GM04504 (cell line): ENCODE measurements at places on chromosomes 1 and 21.
A peak's percentile ranks its signal among the peaks of the same experiment; 100 is the strongest.

- no peak for DNase-seq
Observed at GRCh38 chr1:71054281-71054731, 6.7 kb upstream of the PTGER3 start.

- DNase-seq = no peak
Observed at GRCh38 chr1:112453876-112454275, 54.9 kb upstream of the WNT2B start.

DNA sequence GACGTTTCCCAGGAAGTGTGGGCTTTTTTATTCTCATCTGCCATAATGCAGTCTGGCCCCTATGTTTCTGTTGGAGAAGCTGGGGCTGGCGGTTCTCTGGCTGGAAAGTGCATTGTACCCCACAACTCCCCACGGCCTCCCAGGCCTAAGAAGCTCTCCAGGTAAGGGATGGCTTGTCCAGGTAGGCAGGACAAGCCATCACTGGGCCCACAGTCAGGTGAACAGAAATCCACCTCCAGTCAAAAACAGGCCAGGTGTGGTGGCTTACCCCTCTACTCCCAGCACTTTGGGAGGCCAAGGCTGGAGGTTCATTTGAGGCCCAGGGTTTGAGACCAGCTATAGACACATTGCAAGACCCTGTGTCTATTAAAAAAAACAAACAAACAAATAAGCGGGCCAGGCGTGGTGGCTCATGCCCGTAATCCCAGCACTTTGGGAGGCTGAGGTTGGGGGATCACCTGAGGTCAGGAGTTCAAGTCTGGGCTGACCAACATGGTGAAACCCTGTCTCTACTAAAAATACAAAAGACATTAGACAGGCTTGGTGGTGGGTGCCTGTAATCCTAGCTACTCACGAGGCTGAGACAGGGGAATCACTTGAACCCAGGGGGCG is 3.1 kb upstream of the WNT9A start:
- no peak for DNase-seq

- DNase-seq = no peak
Observed at GRCh38 chr1:25735956-25736529, 64.0 kb upstream of the SELENON start.

DNA sequence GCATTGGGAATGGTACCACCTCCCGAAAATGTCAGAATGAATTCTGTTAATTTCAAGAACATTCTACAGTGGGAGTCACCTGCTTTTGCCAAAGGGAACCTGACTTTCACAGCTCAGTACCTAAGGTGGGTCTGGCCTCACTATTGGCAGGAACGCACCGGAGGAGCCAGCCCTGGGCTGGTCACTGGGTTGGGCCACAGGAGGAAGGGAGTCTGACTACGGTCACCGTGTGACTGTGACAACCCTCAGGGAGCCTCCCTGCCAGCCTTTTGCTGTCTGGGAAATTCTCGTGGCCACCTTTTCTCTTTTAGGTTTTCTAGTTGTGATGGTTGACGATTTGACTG is 2.2 kb downstream of the IL10RB start:
- DNase-seq = no peak

DNA sequence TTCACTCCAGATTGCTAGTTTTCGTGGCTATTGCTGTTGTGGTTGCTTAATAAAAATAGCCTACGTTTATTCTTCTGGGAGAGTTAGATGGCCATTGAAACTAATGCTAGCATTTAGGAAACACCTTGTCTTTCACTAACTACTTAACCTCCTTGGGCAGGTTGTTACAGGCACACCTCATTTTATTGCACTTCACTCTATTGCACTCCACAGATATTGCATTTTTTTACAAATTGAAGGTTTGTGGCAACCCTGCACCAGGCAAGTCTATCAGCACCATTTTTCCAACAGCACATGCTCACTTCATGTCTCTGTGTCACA is 11.3 kb upstream of the MARK1 start:
- no peak for DNase-seq

- no peak for DNase-seq
Observed at GRCh38 chr1:245195398-245195797, 40.6 kb downstream of the KIF26B start.

DNA sequence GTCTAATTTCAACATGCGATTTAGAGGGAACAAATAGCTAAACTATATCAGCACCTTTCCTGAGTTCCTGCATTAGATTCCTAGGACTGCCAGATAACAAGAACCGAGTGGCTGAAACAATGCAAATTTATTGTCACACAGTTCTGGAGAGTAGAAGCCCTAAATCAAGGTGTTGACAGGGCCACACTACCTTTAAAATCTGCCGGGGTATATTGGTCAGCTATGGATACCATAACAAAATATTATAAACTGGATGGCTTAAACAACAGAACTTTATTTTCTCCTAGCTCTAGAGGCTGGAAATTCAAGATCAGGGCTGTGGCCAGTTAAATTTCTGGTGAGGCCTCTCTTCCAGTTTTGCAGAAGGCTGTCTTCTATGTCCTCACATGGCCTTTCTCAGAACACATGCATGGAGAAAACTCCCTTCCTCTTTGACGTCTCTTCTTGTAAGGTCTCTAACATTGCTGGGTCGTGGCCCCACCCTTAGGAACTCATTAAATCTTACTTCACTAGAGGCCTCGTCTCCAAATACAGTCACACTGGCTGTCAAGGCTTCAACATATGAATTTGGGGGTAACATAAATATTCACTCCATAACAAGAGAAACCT is 144.3 kb downstream of the FCRL5 start:
- DNase-seq = no peak

GRCh38 chr1:198096390-198096789 is 60.4 kb upstream of the NEK7 start:
- DNase-seq = no peak

GRCh38 chr1:54359393-54360162 is 46.6 kb downstream of the SSBP3 start:
- DNase-seq = no peak

- DNase-seq = no peak
Observed at GRCh38 chr1:10189659-10190058, 20.7 kb upstream of the KIF1B start.

DNA sequence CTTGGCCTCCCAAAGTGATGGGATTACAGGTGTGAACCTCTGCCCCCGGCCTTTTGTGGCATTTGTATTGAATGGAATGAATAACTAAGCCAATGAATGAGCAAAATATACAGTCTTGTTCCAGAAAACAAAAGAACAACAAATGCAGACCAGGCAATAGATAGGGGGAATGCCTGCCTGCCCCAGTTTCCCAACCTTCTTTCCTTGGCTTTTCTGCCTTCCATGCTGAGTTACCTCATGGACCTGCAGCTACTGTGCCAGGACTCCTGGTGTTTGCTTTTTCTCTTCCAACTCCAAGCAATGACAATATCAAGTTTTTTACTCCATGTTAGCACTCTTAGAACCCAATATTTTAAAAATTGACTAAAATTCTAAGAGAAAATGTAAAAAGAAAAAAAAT is 58.6 kb upstream of the BACH1 start:
- no peak for DNase-seq

- DNase-seq = peak; percentile 60
Observed at GRCh38 chr21:45376459-45377324, 28.3 kb upstream of the COL18A1 start.

- DNase-seq = no peak
Observed at GRCh38 chr1:22846458-22846857, 126.2 kb downstream of the LACTBL1 start.

GRCh38 chr1:9793291-9793690 is 30.5 kb downstream of the CLSTN1 start:
- DNase-seq = no peak

- DNase-seq = no peak
Observed at GRCh38 chr1:221336126-221336525, 405.8 kb downstream of the DUSP10 start.

DNA sequence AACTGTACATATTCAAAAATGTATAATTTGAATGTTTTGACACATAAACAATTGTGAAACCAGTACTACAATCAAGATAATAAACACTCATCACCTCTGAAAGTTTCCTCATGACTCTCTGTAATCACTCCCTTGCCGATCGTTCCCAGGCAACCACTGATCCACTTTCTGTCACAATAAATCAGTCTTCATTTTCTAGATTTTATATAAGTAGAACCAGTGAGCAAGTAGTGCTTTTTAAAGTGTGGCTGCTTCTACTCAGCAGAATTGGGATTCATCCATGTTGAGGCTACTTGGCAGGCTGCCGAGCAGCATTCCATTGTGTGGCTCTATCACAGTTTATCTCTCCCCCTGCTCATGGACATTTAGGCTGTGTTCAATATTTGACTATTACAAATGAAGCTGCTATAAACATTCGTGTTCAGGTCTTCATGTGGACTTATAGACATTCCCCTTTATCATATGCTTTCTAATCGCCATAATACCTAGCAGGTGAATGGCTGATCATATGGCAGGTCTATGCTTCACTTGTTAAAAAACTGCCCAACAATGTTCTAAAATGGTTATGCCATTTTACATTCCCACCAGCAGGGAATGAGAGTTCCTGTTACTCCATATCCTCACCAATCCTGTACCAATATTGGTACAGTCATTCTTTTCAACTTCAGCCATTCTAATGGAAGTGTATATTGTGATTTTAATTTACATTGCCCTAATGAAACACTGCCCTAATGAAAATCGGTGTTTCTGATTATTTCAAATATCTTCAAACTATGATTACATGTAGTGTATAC is 20.5 kb downstream of the TEX38 start:
- no peak for DNase-seq

GRCh38 chr1:176701151-176701866 is 238.3 kb downstream of the PAPPA2 start:
- no peak for DNase-seq

DNA sequence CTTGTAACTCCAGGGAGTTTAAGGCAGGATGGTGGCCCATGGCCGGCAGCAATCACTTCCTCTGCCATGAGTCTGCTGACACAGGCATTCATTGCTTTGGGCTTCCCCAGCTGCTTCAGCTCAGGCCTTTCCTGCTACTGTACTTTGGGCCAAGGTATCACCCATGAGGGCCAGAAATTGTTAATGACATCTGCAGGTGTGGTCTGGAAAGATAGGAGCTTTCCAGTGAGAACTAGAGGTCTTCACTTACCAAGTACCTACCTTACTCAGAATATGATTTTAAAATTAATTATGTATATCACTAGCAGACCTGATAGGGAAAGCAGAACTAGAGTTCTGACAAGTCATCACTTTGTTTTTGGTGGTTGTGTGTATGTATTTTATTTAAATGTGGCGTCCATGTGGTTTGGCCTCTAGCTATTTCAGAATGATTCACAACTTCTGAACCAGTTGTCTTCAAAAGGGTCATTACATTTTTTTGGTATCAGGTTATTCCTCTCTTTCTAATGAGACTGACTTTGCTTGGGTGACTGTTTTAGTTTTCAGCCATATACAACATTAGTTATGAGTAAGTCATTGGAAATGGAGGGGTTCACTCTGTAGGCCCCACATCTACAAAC is 2.7 kb downstream of the RGL1 start:
- DNase-seq = no peak

DNA sequence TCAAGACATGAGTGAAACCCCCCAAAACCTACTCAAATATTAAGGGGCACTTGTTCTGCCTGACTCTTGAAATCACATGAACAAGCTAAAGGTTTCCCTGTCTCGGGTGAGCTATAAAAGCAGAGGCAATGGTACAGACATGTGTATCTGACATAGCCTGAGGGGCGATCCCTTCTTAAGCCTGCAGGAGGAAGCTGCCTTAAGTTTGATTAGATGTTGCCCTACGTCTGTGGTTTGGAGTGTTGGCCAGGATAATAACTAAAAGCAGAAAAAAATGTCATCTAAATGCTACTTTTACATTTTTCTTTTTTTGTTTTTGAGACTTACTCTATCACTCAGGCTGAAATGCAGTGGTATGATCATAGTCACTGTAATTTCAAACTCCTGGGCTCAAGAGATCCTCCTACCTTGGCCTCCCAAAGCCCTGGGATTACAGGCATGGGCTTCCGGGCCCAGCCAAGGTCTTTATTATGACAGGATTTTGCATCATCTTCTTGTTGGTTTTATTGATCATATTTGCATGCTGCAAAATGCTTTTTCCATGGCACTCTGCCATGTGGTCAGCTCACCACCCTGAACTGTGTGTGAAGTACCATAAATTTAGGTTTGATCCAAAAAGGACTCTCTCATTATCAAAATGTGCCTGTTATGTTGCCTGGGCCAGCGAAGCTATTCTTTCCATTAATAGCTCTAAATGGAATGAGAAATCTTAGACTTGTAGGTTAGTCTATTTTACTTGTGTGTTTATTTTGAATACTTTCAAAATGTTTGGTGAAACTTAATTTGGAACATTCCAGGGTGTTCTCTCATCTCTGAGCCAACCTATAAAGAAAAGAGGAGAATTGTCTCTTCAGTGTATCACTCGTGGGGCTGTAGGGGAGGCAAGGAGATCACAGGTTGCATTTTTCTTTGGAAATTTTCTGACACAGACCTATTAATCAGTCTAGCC is 15.0 kb upstream of the HMGN1 start:
- DNase-seq = no peak

- DNase-seq = peak; percentile 53
Observed at GRCh38 chr1:167715157-167715999, 6.4 kb upstream of the MPZL1 start.

GRCh38 chr1:86339014-86339812 is 56.9 kb downstream of the ODF2L start:
- DNase-seq = no peak

DNA sequence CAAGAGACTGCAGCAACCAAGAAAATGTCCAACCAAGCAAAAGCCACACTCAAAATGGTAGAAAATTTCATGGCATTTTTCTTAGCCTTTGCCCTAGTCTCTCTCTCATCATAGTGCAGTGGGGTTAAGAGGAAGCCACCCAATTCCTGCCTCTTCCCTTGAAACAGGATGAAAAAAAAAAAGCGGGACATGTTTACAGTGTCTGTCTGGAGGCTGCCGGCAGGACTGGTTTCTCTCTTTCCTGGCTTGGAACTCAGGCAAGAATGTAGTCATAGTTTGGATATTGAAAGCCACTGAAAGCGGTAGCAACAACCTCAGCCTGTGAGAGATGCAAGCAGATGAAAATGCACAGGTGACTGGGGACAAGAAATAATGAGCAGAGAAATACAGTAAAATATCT is 13.3 kb upstream of the TNFSF18 start:
- no peak for DNase-seq

DNA sequence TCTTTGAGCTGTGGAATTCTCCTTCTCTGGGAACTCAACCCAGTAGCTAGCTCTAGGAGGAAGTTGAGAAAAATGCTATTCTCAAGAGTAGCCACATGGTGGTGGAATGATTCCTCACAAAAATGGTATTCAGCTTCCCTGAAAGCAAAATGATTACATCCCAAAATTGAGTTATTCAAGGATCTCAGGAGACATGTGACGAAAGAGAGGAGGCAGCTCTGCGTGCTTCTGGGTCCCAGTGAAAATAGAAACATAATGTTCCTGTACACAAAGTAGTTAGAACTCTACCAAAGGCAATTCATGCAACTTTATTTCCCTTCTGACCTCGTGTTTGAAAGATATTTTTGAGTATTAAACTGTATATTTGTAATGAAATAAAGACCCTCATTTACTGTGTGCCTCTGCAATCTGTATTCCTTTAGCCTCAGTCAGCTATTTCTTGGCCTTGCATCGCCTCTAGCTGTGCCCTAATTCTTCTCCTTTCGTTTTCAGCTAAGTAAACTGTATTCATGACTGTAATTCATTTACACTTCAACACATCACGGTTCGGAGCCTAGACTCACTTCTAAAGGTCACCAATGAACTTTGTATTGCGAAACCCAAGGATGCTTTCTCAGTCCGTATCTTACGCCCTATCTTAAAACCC is 167.3 kb downstream of the FASLG start:
- peak; percentile 78 for DNase-seq
